ENCODE measurements at places on chromosomes 12 and 14.

DNA sequence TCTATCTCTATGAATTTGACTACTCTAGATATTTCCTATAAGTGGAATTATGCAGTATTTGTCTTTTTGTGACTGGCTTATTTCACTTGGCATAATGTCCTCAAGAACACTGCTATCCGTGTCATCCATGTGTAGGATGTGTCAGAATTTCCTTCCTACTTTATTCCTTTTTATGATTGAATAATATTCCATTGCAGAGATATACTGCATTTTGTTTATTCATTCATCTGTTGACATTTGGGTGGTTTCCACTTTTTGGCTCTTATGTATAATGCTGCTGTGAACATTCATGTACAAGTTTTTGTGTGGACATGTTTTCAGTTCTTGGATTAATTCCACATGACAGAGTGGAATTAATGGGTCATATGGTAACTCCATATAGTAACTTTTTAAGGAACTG is 45.7 kb upstream of the ATP2A2 start:
- no peak for DNase-seq

DNA sequence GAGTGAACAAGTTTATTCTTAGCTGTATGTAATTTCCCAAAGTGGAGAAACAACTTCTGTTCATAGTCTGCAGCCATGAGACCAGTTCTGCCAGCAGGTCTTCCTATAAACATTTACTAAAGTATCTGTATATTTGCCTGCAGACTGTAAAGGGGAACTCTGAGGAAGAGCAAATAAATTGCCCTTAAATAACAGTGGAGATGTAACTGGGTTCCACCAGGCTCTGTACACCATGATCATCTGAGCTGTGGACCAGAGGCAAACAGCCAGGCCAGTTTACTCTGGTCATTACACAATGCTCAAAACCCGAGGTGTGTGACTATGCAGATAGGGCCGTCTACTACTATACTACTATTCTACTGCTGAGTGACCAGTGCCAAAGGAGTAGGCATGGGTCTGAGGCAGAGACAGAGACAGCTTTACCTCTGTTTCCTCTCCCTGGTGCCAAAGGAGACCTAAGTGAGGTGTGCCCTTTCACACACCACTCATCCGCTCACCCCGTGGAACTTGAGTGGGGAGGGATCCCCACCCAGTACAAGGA is 21.1 kb upstream of the CERS5 start:
- DNase-seq = no peak

DNA sequence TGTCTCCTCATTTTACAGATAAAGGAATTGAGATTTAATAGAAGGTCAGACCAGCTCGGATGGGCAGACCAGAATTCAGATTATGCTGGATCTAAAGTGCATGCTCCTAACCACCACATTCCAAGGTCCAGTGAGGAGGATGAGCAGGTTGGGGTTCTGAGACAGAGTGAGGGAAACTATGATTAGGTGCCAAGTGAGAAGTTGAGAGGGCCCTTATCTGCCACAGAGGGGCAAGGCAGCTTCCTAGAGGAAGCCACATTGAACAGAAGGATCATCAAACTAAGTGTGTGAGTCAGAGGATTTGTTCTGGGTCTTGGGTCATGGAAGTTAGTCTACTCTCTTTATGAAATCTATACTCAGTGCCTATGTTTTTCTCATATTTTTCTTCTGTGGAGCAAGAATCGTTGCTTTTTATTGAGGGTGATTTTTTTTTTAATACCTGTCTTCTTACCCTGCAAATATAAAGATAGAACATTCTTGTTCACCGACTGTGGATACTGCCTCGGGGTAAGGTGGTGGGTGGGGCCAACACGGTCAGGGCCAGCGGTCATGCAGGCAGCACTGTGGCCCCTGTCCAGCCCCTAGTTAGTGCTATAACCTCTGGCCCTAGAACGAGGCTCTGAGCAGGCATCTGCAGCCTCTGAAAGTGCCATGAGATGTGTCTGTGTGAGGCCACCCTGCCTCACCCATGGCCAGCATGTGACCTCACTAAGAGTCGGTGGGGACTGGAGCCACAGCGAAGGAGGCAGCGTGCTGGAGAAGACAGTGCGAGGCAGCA is 55.6 kb upstream of the PTHLH start:
- no peak for DNase-seq

- no peak for DNase-seq
These were observed 236.7 kb downstream of the MDGA2 start for GRCh38 chr14:47438650-47439140.

DNA sequence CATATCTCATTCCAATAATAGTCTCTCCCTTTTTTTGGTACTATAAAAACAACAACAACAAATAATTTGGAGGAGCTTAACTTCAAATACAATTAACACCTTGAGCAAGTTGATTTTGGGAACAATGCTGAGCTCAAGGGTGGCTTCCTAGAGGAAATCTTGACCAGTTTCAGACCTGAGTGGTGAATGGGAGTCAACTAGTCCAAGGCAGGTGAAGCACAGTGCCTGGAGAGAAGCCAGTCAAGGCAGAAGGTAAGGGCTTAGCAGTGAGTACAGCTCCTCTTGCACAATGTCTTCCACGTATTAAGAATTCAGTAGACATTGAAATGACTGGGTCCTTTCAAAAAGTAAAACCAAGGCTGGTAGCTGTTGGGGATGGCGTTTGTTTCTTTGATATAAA is 444.8 kb downstream of the ATP23 start:
- DNase-seq = no peak

- no peak for DNase-seq
These were observed 33.0 kb upstream of the P2RX4 start for GRCh38 chr12:121176826-121177529.

DNA sequence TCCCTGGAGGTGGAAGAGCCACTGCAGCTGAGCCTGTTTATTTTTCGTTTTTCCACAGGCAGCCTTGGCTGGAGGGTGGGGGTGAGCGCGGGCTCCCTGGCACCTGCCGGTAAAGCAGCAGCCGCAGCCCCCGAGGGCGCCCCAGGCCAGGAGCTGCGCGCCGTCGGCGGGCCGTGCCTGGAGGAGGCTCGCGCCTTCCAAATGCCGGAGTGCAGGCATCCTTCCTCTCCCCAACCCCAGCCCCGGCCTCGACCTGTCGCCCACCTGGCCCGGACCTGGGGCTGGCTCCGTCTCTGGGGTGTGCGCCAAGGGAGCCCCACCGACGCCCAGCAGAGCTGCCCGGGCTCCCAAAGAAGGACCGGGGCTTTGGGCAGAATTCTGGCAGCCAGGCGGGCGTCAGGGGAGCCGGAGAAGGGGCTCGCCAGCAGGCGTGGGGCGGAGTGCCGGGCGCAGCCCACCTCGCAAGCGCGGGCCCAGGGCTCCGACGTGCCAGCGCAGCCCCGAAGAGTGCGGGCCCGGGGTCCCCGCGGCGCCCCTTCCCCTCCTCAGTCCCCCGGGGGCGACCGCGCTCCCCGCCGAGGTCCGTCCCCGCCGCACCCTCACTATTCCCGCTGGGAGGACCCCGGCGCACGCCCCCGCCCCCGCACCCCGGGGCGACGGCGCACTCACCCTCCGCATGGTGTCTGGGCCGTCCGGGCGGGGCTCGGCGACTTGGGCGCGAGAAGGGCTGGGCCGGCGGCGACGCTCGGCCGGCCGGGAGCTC is 130.3 kb downstream of the NDUFA12 start:
- no peak for DNase-seq

- no peak for DNase-seq
These were observed 7.9 kb upstream of the MAPK1IP1L start for GRCh38 chr14:55043528-55043927.

DNA sequence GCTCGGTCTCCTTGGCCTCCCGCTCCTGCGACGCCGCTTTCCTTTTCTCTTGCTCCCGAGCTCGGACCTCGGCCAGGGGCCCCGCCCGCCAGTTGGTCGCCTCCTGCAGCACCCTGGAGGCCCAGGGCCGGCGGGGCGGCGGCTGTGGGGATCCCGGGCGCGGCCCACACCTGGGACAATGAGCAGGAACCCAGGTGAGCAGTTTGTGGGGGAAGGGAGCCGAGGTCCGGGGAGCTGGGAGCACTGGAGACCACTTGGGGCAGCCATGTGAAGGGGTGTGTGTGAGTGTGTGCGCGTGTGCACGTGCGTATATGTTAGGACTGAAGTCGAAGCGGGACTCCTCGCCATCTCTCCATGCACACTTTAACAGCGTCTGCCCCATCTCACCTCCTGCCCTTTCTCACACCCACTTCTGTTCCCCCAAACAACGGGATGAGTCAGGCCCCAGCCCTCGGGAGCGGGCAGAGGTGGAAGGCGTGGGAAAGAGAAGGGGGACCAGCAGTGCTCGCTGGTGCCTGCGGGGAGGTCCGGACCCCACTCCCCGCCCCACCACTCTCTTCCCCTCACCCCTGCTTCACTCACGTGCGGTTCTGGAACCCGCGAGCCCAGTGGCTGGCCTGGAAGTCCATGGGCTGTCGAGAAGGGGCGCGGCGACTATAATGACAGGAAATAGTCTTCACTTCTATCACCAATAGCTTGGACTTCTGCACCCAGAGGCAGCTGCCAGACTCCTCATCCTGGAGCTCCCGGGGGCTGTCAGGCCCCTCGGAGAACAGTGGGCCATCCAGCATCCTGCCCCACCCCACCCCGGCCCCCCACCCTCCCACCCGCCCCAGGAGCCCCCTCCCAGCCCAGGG is 450 bp downstream of the DDN start:
- DNase-seq = no peak

DNA sequence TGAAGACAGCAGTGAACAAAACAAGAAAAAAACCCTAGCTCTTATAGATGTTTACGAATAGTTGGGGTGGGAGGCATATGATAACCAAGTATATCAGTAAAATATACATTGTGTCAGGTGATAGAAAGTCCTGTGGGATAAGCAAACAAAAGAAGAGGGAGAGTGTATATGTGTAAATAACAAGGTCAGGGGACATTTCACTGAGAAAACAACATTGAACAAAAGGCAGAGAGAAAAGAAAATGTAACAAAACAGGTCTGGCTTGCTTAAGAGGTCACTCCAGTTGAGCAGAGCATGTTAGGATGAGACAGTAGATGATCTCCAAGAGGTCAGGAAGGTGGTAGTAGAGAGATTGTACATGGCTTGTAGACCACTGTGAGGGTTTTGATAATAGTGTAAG is 304.1 kb downstream of the ACSS3 start:
- no peak for DNase-seq

DNA sequence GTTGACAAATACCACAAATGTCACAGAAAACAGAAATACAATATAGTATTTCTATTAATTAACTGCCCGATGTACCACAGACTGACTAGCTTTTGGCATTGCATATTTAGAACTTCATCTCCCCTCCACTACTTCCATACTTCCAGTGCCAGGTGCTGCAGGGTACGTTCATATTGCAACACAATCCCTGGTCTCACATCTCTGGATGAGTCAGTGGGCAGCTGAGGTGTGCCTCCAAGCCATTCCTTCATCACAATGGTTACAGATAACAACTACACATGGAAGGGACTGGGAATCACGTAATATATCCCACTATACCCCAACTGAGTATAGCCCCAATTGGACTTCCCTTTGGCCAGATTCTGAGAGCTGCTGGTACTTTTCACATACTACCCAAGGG is 31.1 kb downstream of the CCDC198 start:
- no peak for DNase-seq

GRCh38 chr12:75939016-75939642 is 92.4 kb downstream of the PHLDA1 start:
- no peak for DNase-seq

Data from hematopoietic multipotent progenitor cell treated with erythropoietin and hydrocortisone succinate and interleukin-3 and kit ligand, for 15 days (in vitro differentiated cells).